Posterior vena cava (tissue), 2 donors: ENCODE measurements at places on chromosomes 5 and 9. TPM values are rescaled to one million over a fixed set of nuclear protein-coding genes. Genes with fewer than 3 reads are reported as not detected.
A peak's percentile ranks its signal among the peaks of the same experiment; 100 is the strongest.

GRCh38 chr5:73354406-73354805 is 94.2 kb downstream of the FOXD1 start:
- DNase-seq: no peak

- no peak for DNase-seq
These were observed 337.7 kb downstream of the PLK2 start for GRCh38 chr5:58122157-58122556.

- no peak for DNase-seq
These were observed 10.7 kb downstream of the TNFAIP8 start for GRCh38 chr5:119366540-119366881.

- DNase-seq: no peak
These were observed 255.6 kb downstream of the NFIB start for GRCh38 chr9:14058325-14058688.

DNA sequence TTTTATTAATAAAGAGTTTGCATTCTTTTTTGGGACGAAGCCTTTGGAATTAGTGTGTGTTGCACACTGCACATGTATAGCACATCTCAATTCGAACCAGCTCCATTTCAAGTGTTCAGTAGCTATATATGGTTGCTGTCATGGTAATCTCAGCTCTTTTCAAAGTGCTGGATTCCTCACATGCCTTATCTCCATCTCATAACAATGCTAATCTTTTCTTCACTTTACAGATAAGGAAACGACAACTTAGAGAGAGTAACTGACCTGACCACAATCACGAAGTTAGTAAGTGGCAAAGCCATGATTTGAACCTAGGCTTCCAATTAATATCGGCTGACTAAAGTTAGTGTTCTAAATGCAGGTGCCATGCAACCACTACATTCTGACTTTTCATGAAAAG is 204.8 kb upstream of the RASEF start:
- DNase-seq: no peak

GRCh38 chr9:13993632-13994185 is 320.2 kb downstream of the NFIB start:
- DNase-seq: no peak

DNA sequence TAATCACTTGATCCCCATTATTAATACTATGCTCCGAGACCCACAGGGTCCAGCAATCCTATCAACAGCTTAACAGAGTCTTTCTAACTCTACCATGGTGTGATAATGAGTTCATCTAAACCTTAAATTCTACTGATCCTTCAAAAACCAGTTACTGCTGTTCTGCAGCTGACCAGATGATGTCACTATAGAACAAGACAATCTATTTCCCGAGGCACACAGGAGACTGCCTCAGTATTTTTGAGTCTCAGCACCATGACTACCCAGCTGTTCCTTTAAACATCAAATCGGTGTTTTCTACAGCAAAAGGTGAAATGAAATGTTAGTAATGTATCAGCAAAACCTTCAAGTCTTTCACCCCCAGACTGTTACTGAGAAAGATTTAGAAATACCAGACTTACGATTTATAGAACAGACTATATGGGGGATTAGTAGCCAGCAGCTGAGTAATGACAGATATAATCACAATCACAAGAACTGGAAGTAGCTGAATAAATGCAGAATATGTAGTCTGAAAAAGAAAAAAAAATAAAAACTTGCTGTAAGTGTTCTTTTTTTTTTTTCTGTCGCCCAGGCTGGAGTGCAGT is 16.9 kb downstream of the DNAJC18 start:
- DNase-seq: no peak

DNA sequence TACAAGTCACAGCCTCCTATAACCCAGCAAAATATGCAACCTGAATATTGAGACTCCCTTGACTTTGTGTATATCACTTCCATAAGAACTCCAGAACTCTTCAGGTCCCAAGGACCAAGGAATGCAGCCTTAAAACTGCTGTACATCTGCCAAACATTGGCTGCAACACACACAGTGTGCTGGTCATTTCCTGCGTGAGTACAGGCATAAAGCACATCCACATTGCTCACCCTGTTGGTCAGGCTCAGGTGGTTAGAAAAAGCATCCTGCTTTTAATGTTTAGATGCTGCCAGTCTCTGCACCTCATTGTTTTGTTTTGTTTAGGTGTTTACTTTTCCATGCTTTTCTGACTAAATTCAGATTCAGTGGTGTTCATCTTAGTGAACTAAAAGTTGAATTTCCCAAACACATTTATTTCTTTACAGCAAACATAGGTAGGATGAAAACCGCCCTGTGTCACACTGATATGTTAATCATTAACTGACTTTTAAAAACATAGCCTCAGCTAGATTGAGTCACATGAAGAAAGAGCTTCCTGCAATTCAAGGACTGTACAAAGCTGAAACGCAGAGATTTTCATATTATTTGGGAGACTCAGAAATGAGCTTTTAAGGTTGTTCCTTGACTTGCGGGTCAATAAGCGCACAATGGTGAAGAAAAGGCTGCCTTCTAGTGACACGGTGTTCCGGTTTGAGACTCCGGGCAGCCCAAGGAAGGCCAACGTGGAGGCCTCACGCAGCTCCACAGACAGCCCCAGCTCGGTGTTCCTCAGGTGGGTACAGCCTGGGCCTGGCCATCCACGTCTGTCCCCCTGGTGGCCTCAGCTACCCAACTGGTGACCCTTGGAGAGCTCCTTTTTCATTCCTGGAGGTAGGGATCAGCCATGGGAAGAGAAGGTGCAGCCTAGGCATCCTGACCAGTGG is 52.2 kb upstream of the GRAMD2B start:
- DNase-seq: no peak

DNA sequence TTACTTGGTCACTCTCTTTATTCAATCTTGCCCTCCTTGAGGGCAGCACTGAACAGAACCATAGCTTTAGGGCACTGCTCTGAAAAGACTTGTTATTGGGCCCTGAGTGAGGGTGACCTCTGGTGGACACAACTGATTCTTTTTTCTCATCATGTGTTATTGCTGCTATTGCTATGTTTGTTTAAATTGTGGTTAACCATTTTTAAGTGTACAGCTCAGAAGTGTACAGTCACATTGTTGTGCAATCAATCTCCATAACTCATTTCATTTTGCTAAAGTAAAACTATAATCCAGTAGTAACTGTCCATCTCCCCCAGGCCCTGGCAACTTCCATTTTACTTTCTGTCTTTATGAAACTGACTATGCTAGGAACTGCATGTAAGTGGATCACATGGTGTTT is 351.1 kb upstream of the RIOK2 start:
- no peak for DNase-seq

DNA sequence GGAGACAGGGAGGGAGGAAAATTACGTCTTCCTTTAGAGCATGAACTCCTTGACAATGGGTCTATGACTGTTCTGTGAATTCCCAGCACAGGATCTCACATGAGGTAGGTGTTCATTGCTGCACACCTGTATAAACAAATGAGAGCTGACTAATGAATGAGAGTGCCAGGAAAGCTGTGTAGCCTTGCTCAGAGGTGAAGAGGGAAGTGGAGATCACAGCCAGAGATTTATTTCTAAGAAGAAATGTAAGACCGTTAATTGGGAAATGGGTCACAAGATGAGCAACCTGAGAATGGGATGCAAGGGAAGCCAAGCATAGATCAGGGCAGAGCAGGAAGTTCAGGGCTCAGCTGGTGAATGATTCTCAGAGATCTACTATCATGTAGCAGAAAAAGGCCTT is 295.1 kb downstream of the CDK5RAP2 start:
- no peak for DNase-seq

- DNase-seq: no peak
These were observed 309.6 kb upstream of the CCNH start for GRCh38 chr5:87722286-87722685.

- DNase-seq: no peak
These were observed 160.0 kb downstream of the PIK3R1 start for GRCh38 chr5:68375540-68375939.

- no peak for DNase-seq
These were observed 24.0 kb downstream of the CDK20 start for GRCh38 chr9:87950296-87950695.

DNA sequence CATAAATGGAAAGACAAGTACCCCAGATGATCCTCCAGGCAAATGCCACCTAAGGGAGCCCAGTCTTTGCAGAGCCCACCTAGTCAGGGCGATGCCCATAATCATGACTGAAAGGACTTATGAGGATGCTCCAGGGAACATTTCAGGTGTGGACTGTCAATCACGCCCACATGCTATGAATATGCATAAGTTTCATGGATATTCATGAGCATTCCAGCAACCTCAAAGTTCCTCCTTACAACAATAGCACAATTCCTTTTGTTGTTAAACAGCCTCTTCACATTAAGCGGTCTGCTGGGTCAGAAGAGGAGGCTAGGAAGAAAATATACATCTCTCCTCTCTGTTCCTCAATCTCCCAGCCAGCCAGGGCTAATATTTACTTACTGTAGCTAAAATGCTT is 161.6 kb downstream of the C5orf15 start:
- DNase-seq: no peak

DNA sequence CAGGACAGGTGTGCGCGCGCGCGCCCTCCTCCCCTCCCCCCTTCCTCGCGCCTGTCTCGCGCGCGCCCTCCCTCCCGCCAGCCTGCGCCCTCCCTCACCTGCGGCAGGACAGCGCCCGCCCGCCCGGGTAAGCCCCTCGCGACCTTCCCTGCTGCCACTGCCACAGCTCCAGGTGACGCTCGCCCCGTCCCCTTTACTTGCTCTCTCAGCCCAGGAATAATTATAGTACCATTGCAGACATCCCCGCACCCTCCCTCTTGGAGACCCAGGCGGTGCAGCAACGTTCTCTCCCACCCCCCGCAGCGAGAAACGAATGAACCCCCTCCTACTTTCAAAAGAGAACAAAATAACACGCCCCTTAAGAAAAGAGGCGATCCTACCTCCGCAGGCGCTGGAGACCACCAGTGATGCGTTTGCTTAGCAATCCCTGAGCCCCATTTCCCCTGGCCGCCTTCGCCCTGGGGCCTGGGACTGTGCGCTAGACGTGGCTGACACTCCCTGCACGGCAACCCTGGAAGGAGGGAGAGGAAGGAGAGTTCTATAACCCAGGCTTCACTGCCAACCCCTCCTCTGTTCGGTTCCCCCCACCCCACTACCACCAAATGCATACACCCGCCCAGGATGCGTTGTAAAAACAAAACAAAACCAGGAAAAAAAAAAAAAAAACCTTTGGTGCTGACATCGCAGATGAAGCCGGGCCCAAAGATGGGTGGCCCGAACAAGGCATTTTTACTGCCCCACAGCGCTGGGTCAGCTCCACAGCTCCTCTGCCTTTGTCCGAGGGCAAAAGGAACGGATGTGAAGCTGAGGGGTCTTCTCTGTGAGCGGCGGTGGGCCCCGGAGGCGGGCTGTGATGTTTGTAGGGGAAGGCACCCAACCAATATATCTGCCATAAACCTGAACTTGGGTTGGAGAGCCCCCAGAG is 5.6 kb upstream of the PURA start:
- DNase-seq: peak; percentile 79

GRCh38 chr5:178895615-178896571 is at the start of gene ZFP2:
ZFP2 (plus strand) TSS chr5:178895913; CDS start chr5:178931314, 35,401 bp downstream.
- peak; percentile 86 for DNase-seq

DNA sequence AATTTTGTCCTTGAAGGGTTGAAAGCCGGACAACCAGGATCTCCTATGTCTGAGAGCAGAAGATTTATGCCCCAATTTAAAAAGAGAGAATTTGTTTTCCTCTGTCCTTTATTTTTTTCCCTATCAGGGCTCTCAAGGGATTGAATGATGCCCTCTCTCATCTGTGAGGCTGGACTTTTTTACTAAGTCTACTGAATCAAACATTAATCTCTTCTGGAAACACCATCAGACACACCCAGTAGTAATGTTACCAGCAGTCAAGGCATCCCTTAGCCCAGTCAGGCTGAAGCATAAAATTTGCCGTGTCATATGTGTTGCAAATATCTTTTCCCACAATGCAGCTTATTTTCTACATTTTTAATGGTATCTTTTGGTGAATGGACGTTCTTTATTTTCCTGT is 1497.9 kb downstream of the MAT2B start:
- DNase-seq: no peak

- no peak for DNase-seq
These were observed 82.9 kb downstream of the ADGRV1 start for GRCh38 chr5:90641528-90641927.

GRCh38 chr5:172535108-172535445 is 80.8 kb upstream of the SH3PXD2B start:
- DNase-seq: no peak

- no peak for DNase-seq
These were observed 27.8 kb downstream of the ZCCHC7 start for GRCh38 chr9:37148181-37148580.

GRCh38 chr5:2587189-2588031 is 164.1 kb downstream of the IRX2 start:
- DNase-seq: no peak

DNA sequence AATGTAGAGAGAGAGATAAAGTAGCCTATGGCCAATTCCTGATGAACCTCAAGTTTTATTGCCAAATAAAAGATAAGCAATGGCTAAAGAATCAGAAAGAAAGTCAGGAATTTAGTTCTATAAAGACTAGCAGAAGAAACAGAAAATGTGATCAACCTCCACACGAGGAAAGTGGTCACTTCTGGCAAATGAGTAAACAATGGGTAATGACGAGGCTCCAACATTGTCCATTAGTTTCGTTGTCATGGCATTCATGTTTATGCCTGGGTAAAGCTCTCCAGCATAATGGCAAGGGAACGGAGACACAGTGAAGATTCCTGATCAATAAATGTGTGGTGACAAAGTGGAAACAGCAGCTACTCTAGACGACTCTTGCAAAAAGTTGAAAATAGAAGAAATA is 341.8 kb upstream of the CTNND2 start:
- no peak for DNase-seq

- no peak for DNase-seq
These were observed 60.4 kb upstream of the CKMT2 start for GRCh38 chr5:81172710-81173109.

DNA sequence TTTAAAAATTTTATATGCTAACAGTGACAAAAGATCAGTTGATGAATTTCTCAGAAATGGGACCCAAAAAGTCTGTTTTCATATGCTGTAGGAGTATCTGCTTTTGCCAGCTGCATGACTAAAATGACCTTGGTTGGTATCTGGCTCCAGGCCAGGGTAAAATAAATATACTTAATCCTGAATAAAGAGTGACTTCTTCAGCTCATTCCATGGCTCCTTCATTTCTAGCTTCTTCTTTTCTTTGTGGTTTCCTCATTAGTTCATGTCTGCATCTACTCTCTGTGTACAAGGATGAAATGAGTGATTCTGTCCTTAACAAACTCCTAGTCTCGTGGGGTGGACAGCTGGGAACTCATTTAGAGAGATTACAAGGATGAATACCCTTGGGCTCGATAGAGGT is 36.0 kb downstream of the RCL1 start:
- DNase-seq: no peak

GRCh38 chr9:28841775-28842174 is 1268.5 kb upstream of the C9orf72 start:
- no peak for DNase-seq

- no peak for DNase-seq
These were observed 24.1 kb downstream of the GSN start for GRCh38 chr9:121292051-121292450.

Gene NUTM2G
- total RNA-seq: not detected

Gene FAM200C
- total RNA-seq: 4.1 TPM

Gene SPATA31C1
- not detected for total RNA-seq

Gene IL3
- not detected for total RNA-seq

Gene ACTBL2
- total RNA-seq: not detected

Gene ABL1
- 85.0 TPM for total RNA-seq

Gene PCDHA10
- 0.52 TPM for total RNA-seq

Gene RMRP
- 18,238 TPM for total RNA-seq

Gene ECSCR
- 39.7 TPM for total RNA-seq

Gene TMEM252
- total RNA-seq: not detected
